ENCODE measurements at places on chromosomes 5 and 9. TPM values are rescaled to one million over a fixed set of nuclear protein-coding genes. Genes with fewer than 3 reads are reported as not detected.

The ROR2 gene
- 0.09 TPM for total RNA-seq

The UHRF2 gene
- 81.1 TPM for total RNA-seq

The TXNDC8 gene
- not detected for total RNA-seq

The RXRA gene
- total RNA-seq = 7.8 TPM

The CDC37L1 gene
- 10.3 TPM for total RNA-seq

The TRUB2 gene
- total RNA-seq = 25.8 TPM

The MSMP gene
- total RNA-seq = 0.55 TPM

The FAM78A gene
- 101 TPM for total RNA-seq

All from T-helper 2 cell treated with Interferon-gamma antibody and Interleukin-4, amounts not matched to agents 100 ng/mL and 5 ng/mL, for 36 hours (primary cell).